ENCODE measurements at places on chromosomes 5 and 9. TPM values are rescaled to one million over a fixed set of nuclear protein-coding genes. Genes with fewer than 3 reads are reported as not detected.

GRXCR2 gene
- not detected for total RNA-seq

ZNF483 gene
- total RNA-seq, result 1.3 TPM

PHF2 gene
- total RNA-seq, result 15.9 TPM

PCDHB16 gene
- 1.9 TPM for total RNA-seq

EPB41L4B gene
- under 0.01 TPM for total RNA-seq

ADAMTS13 gene
- 1.8 TPM for total RNA-seq

CWC27 gene
- total RNA-seq, result 12.9 TPM

GRM6 gene
- not detected for total RNA-seq

LECT2 gene
- total RNA-seq, result not detected

TEX48 gene
- total RNA-seq, result not detected

GKAP1 gene
- 0.26 TPM for total RNA-seq

TOPORS gene
- 35.8 TPM for total RNA-seq

IRX4 gene
- under 0.01 TPM for total RNA-seq

PCDHB12 gene
- 0.25 TPM for total RNA-seq

MPDZ gene
- total RNA-seq, result 48.6 TPM

PCDHB9 gene
- 0.44 TPM for total RNA-seq

PDE6A gene
- total RNA-seq, result not detected

ANKRD31 gene
- 0.13 TPM for total RNA-seq

FBXO4 gene
- 13.1 TPM for total RNA-seq

SLC6A7 gene
- total RNA-seq, result not detected

PCDHGA4 gene
- 4.0 TPM for total RNA-seq

BARHL1 gene
- not detected for total RNA-seq

SMIM33 gene
- total RNA-seq, result not detected

SLC1A1 gene
- total RNA-seq, result 38.7 TPM

FAM151B gene
- total RNA-seq, result 9.8 TPM

XPA gene
- total RNA-seq, result 12.6 TPM

ADAMTS16 gene
- not detected for total RNA-seq

TIMD4 gene
- not detected for total RNA-seq

RABL6 gene
- total RNA-seq, result 57.2 TPM

CYLC2 gene
- total RNA-seq, result not detected

ZNF618 gene
- total RNA-seq, result 14.4 TPM

CXCL14 gene
- total RNA-seq, result not detected

NHP2 gene
- 88.4 TPM for total RNA-seq

ZFYVE16 gene
- total RNA-seq, result 21.4 TPM

KIF4B gene
- not detected for total RNA-seq

TAF11L3 gene
- not detected for total RNA-seq

DDX4 gene
- total RNA-seq, result not detected

ATG10 gene
- total RNA-seq, result 10.9 TPM

TMC1 gene
- 0.93 TPM for total RNA-seq

PDGFRB gene
- total RNA-seq, result 159 TPM

IFNB1 gene
- not detected for total RNA-seq

OBP2B gene
- not detected for total RNA-seq

FAXDC2 gene
- 13.6 TPM for total RNA-seq

RAB3C gene
- not detected for total RNA-seq

All from aortic smooth muscle cell (primary cell).